ENCODE measurements at places on chromosomes 4 and X.

- DNase-seq, result peak; percentile 53
Measured at GRCh38 chrX:35380808-35381700, 417.1 kb upstream of the MAGEB16 start.

DNA sequence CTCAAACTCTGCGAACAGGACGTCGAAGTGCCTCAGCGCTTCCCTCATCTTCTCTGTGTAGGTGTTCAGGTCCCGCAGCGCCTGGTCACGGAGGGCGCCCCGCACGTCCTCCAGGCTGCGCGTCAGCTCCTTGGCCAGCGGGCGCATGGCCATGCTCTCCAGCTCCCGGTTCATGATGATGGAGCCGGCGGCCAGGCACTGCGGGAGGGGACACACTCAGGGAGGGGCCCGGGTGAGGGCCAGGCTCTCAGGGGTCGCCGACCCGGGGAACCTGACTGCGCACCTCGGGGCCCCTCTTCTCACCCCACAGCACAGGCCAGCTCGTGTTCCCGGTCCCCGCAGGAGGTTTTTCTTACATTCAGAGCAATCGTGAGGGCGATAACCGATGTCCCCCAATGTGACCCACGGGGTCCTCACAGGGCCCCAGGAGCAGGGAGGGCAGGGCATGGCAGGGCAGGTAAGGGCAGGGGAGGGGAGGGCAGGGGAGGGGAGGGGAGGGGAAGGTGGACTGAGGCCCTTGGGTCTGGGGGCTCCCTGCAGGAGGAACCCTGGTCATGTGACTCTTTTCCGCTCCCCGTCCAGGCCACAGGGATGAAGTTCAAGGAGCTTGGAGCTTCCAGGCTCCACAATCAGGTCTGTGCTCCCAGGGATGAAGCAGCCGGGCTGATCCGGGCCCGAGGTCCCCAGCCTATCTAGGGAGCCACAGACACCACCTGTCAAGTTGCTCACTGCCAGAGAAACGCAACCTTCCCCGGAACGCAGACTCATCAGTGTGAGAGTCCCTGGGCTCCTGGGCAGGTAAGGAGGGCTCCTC is 77.8 kb upstream of the MXD4 start:
- DNase-seq, result no peak

DNA sequence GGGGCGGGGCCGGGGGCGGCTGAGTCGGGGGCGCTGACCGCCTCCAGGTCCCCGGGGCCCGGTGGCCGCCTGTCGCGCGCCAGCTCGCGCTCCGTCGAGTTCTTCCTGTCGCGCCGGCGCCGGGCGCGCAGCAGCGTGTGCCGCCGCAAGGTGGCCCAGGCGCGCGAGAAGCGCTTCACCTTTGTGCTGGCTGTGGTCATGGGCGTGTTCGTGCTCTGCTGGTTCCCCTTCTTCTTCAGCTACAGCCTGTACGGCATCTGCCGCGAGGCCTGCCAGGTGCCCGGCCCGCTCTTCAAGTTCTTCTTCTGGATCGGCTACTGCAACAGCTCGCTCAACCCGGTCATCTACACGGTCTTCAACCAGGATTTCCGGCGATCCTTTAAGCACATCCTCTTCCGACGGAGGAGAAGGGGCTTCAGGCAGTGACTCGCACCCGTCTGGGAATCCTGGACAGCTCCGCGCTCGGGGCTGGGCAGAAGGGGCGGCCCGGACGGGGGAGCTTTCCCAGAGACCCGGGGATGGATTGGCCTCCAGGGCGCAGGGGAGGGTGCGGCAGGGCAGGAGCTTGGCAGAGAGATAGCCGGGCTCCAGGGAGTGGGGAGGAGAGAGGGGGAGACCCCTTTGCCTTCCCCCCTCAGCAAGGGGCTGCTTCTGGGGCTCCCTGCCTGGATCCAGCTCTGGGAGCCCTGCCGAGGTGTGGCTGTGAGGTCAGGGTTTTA is 1.5 kb downstream of the ADRA2C start:
- peak; percentile 79 for DNase-seq

DNA sequence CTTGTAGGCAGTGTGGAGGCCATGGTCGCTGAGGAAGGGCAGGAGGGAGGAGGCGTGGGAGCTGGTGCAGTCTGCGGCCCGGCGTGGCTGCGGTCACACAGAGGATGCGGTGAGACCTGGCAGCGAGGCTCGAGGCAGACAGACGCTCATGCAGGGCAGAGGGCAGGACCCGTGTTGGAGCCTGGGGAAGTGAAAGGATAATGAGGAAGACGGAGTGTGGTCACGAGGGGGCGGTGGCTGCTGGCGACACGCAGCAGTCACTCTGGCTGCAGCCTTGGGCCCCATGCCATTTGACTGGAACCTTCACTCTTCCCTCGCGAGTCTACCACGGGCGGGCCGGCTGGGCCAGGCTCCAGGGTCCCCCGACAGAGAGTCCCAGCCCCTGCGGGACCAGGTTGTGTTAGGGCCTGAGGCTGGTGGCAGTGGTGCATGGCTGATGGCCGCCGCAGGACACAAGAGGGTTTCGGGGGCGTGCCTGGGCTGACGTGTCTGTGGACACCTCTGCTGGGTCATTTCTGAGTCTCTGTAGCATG is 68.8 kb upstream of the HGFAC start:
- no peak for DNase-seq

DNA sequence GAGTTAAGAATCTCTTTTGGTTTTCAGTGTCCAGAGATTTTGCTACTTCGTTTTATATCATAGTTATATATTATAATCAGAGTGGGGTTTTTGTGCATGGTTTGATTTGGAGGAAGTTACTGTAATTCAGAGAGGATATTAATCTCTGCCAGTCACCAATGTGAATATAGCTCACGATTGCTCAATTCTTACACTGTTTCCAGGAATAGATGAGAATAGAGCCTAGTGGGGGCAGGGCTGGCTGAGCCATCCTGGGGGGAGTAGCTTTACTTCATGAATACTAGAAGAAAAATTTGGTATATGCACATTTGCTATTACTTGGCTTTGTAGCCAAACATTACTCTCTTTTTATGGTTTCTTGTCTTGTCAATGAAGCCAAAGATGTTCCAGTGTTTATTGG is 60.9 kb upstream of the TRPC3 start:
- no peak for DNase-seq

Measured in GM23338 (cell line).